SK-N-SH treated with all-trans-retinoic acid at 6 μM for 48 hours (cell line): ENCODE measurements at places on chromosomes 7 and 10.

GRCh38 chr10:132141526-132142395 is 45.0 kb upstream of the DPYSL4 start:
- no peak for ATAC-seq

GRCh38 chr10:59885430-59886134 is 20.8 kb downstream of the CCDC6 start:
- ATAC-seq: no peak

DNA sequence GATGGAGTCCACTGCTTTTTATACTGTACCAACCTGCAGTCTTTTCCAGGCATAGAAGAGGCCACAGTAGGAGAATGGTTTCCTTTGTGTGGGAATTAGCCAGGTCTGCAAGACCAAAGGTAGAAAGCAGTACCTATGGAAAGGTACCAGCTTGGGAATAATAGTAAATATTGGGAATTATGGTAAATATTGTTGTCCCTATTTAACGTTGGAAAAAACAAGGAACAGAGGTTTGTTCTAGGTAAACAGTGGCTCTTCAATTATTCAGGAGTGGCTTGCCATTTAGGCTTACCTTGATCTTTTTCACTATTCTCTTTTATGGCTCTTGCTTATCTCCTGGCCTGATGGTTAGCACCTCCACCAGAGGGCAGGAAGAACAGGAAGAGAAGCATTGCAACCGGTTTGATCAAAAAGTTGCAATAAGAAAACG is 43.9 kb upstream of the GSAP start:
- ATAC-seq: no peak

DNA sequence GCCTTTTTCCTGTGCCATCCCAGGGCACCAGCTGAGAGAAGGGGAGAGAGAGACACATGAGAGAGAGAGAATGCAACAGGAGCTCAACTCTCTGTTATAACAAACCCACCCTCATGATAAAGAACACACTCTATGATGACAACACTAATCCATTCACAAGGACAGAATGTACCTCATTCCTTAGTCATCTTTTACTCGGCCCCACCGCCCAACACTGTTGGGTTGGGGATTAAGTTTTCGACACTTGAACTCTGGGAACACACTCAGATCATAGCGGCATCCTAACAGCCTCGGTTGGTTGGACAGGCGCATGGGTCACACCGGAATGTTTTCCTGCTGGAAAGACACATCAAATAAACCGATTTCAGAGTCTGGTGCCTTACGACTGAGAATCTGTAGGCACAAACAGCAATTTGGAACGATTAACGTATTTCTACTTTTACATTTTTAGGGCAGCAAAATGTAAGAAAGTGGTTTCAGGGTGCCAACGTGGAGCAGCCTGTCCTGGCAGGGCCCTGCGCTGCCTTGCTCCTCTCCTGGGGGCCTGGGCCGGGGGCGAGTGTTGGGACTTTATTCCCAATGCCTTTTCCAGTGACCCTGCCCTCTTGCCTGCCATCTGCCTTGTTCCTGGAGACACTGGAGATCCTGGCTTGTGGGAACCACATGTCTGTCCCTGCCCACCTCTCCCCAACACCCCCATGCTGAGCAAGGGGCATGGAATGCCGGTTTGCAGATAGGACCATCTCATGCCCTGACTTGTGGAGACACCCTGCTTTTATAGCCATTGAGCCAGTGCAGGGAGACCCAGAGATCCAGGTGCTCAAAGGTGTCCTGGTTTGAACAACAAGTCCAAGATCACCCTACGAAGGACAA is 287.0 kb downstream of the TCERG1L start:
- no peak for ATAC-seq

- ATAC-seq: no peak
These were observed 119.2 kb downstream of the LRRC4 start for GRCh38 chr7:127911968-127912511.

GRCh38 chr10:129332476-129332875 is 134.6 kb upstream of the MGMT start:
- no peak for ATAC-seq

DNA sequence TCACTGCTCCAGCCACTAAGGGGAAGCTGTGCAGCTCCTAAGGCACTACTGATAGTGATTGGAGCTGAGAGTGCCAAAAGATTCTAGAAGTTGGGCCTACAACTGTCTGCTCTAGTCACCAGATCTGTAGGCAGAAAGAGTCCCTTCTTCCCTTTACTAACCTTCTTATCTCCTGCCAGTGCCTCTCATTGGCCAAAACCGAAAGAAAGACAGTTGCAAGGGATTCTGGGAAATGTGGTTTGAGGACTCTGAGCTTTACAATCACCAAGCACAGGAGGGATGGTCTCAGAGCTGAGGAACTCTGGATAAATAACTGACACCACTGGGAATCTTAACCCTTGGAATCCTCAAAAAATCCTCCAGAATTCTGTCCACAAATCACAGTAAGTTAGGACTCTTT is 615.8 kb downstream of the CCSER2 start:
- ATAC-seq: no peak

- no peak for ATAC-seq
These were observed 156.5 kb downstream of the PRKCQ start for GRCh38 chr10:6423413-6424170.

- ATAC-seq: peak; percentile 100
These were observed 41.7 kb upstream of the LOXL4 start for GRCh38 chr10:98309366-98310355.

GRCh38 chr7:23494009-23494408 is 23.7 kb upstream of the IGF2BP3 start:
- no peak for ATAC-seq

- no peak for ATAC-seq
These were observed 46.6 kb downstream of the WDR37 start for GRCh38 chr10:1102831-1103230.

DNA sequence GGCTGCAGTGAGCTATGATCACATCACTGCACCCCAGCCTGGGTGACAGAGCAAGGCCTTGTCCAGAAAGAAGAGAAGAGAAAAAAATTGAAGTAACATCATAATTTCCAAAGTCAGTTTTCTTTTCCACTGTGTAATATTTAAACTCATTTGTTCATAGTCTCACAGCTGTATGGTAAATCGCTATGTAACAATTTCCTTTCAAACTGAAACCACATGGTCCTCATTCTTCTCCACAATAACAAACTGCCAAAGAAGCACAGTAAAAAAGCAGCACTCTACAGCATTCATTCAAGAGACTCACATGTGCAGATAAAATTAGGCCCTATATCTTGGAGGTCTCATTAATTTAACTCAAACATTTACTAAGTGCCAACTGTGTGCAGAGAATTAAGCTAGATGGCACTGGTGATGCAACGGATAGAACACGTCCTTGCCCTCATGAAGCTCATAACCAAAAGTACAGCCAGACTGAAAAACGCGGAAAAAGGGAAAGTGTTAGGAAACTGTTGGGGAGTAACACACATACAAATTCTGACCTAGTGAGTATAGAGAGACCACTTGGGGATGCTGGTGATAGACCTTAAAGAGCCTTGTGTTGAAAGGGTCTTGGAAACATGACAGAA is 174.0 kb upstream of the KCTD7 start:
- ATAC-seq: no peak

DNA sequence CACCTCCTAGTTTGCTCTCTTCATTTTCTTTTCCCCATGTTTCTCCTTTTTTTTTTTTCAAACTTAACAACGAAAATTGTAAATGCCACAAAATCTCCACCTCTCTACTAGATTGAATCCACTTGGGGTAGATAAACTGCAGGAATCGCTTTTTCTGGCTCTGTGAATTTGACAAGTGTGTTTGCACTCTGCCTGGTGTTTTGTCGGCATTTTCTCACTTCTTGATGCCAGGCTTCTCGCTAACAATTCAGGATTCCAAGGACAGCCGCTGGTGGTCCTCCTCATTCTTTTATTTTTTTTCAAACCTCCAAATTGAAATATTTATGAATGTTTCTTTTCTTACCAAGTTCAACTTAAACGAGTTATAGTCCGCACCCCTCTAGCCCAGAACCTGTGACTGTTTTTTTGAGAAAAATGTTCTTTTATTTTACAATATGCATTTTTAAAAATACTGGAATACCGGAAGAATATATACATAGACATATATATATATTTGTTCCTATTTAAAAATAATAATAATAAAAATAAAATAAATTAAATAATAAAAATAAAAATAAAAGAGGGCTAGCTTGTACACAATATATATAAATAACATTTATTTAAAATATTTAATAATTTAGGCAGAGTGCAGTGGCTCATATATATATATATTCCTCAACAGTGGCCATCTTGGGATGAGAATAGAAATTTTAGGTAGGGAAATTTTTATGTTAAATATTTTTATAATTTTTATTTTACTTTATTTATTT is 538.8 kb downstream of the TYW1 start:
- no peak for ATAC-seq

- no peak for ATAC-seq
These were observed 9.1 kb upstream of the DMBT1 start for GRCh38 chr10:122551450-122551849.

- ATAC-seq: peak; percentile 56; the same call in 2 of the 3 replicates
These were observed 100.4 kb upstream of the DNAJC1 start for GRCh38 chr10:22103701-22104470.

DNA sequence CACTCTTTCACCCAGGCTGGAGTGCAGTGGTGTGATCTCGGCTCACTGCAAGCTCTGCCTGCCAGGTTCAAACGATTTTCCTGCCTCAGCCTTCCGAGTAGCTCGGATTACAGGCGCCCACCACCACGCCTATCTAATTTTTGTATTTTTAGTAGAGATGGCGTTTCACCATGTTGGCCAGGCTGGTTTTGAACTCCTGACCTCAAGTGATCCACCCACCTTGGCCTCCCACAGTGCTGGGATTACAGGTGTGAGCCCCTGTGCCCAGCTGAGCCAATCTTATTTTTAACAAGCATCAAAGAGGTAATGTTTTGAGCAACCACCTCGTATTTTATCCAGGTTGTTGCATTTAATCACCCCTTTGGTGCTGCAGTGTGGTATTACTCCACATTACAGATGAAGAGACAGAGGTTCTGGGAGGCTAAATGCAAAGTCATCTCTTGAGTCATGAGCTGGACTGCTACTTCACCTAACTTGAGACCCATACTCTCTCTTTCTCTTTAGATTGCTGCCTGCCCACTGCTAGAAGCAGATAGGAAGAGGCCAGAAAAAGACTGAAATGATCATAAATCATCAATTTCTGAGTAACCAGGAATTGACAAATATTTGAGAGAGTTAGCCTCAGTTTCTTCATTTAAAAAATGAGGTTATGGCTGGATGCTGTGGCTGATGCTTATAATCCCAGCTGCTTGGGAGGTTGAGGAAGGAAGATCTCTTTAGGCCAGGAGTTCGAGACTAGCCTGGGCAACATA is 116.2 kb downstream of the CAMK1D start:
- ATAC-seq: no peak

DNA sequence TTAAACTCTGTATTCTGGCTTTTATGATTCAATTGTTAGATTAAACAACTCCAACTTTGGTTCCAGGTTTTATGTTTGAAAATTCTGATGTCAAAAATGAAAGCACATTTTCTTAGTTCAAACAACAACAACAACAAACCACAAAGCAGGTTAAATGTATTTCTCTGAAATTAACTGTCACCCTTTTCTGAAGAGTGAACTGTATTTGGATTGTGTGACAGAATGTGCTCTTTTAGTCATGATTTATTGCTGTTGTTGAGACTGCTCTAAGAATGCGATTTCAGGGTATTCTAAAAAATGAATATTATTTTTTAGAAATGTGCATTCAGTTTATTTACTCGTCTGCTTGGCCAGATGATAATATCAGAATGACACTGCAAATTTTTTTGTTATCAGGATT is 144.1 kb downstream of the GNAI1 start:
- no peak for ATAC-seq

- ATAC-seq: no peak
These were observed 21.2 kb upstream of the SLC35G1 start for GRCh38 chr10:93872375-93873158.

GRCh38 chr10:29765330-29765729 is 130.6 kb upstream of the SVIL start:
- no peak for ATAC-seq

DNA sequence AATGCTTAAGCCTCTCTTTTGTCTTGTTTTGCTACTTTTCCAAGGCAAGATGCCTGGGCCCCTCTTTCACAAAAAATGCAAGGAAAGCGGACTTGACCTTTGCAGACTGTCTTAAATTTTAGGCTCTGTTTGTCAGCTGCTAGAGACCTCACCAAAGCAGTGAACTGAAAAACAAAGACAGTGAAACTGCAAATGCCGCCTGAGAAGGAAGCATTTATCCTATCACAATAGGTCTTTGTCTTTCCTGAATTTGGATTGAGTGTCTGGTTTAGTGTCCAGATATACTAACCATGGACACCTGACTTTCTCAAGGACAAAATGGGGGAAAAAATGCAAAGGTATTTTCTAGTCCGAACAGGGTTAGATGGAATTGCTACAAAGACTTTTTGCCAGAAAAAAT is 256.9 kb downstream of the INHBA start:
- ATAC-seq: no peak

- ATAC-seq: no peak
These were observed 138.9 kb downstream of the ADK start for GRCh38 chr10:74289951-74290350.

- ATAC-seq: no peak
These were observed 445.9 kb upstream of the LRRN3 start for GRCh38 chr7:110645060-110645459.

GRCh38 chr7:3162289-3162688 is 118.6 kb upstream of the CARD11 start:
- no peak for ATAC-seq

DNA sequence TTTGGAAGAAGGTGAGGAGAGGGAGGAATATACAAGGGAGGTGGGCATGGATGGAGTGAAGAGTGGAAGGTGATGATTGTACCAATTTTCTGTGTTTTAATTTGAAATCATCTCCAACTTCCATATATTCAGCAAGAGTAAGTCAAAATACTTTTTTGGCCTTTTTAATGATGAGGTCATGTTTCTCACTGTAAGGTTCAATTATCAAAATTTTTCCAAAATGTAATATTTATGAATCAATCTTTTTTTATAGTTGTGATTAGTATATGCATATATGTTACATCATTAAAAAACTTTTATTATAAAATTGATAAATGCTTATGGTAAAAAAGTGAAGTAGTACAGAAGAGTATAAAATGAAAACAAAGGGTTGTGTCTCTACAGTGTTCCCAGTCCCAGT is 40.7 kb downstream of the PRKAR2B start:
- no peak for ATAC-seq

DNA sequence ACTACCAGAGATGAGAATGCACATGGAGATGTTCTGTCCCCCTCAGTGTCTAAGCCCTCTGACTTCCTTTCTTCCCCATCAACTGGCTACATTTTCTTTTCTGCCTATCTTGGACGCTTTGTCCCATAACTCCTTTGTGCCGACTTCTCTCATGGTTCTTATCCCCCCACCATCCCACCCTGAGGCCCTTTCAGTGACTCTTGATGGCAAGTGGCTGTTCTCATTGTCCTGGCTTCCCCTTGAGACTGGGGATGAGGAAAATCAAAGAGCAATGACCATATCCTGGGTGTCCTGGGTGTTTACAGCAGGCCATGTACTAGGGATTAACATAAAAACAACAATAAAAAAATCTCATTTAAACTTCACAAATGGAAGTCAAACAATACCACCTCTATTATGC is 18.8 kb upstream of the GGCT start:
- ATAC-seq: no peak

DNA sequence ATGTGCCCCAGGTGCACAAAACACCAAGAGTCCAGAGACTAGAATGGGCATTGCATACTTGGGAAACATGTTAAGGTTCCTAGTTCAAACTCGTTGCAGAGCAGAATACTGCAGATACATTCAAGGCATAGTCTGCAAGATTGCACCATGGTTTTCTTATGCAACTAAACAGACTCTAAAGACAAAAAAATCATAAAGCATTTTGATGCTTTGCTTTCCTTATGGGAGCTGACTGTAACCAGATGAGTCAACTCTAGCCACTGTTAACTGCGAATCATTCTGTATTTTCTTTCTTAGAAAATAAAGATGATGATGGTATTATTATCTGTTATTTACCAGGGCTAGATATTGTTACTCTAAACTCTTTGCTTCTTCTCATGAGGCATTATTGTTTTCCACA is 19.7 kb downstream of the TRUB1 start:
- peak; percentile 73 for ATAC-seq
